ENCODE measurements at places on chromosomes 11 and 22. TPM values are rescaled to one million over a fixed set of nuclear protein-coding genes. Genes with fewer than 3 reads are reported as not detected.
A peak's percentile ranks its signal among the peaks of the same experiment; 100 is the strongest.

The OR8D4 gene
- not detected for total RNA-seq

The OR5P2 gene
- total RNA-seq = not detected

The SPI1 gene
- total RNA-seq = 44.4 TPM

The ME3 gene
- 62.5 TPM for total RNA-seq

The BCO2 gene
- total RNA-seq = 7.2 TPM

GRCh38 chr11:65573391-65574079 is 1.2 kb downstream of the FAM89B start:
- peak overlapping the region; percentile 96 for H3K27ac ChIP-seq
- H3K36me3 ChIP-seq = no peaks in the 10 kb centered on the region
- no peaks in the 10 kb centered on the region for H3K27me3 ChIP-seq
- no peak for DNase-seq
- peaks cover 62% of the 10 kb centered on the region for H3K4me1 ChIP-seq
- H3K4me3 ChIP-seq = peak overlapping the region; percentile 93

GRCh38 chr22:44369293-44369661 is 56.5 kb upstream of the SHISAL1 start:
- H3K36me3 ChIP-seq = no peaks in the 10 kb centered on the region
- H3K27ac ChIP-seq = no peak overlapping the region
- H3K4me1 ChIP-seq = peaks cover 4% of the 10 kb centered on the region
- DNase-seq = no peak
- H3K27me3 ChIP-seq = no peaks in the 10 kb centered on the region

DNA sequence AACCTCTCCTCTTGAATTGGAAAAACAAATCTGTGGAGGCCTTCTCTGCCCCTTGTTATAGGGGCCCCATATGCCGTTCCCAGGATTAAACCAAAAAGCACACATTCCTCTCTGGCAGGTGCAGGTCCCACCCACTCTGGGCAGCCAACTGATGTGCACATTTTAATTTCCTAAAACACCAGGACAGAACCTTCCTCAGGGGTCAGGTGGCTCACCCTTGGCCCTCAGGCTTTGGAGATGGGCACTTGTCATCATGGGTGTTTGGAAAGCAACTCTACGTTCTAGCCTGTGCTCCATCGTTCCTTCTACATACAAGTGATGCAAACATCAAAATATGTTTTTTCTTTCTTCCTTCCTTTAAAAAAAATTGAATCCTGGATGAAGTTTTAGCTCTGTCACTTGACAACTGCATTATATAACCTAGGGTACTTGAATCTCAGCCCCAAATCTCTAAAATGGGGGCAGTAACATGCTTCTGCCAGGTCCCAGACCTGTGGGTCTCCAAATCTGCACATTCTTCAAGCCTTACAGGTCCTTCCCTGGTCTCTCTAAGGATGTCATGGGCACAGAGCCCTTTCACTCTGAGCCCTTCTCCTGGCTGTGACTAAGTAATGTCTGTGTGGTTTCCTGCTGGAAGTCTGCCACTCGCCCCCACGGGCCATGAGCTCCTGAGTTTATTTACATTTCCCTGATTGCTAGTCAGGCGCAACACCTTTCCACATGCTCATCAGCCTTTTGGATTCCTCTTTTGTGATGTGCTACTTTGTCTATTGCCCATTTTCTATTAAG is 43.8 kb downstream of the KCNQ1OT1 start:
- H3K27ac ChIP-seq = no peak overlapping the region
- H3K4me1 ChIP-seq = no peaks in the 10 kb centered on the region
- H3K4me3 ChIP-seq = no peak overlapping the region
- H3K27me3 ChIP-seq = no peaks in the 10 kb centered on the region
- no peaks in the 10 kb centered on the region for H3K36me3 ChIP-seq

DNA sequence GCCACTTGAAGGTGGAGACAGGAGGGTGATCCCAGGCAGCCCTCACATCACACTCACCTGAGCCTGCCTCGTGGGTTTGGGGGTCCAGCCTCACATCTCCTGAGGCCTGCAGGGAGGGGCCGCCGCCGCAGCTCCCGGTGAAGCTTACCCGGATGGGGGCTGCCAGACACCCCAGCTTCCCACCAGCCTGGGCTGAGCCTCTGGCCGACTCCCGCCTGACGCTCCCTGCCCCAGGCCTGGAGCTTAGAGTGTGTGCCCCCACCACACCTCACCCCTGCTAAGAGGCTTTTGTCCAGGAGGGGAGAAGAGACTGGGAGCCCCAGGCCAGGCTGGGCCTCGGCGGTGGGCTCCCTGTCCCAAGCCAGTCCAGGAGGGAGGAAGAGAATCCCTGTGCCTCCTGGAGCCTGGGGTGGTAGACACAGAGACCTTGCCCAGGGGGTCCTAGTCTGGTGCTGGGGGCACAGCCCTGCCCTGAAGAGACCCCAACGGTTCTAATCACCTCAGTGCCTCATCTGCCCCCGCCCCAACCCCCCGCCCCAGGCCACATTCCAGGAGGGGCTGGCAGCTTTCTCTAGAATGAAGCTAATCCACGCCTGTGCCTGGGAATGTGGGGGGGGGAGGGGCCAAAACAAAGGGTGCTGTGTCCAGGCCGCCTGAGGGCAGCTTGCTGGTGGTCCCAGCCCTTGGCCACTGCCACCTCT is at the start of gene SLC16A8:
TSS of gene SLC16A8 (minus strand) at position 254 of the 701 bp plus-strand sequence. CDS start 1,311 bp downstream, outside the sequence.
- H3K4me3 ChIP-seq = no peak within 1 kb of the TSS
- H3K36me3 ChIP-seq = no peaks in the 10 kb centered on the region
- peaks cover 36% of the 10 kb centered on the region for H3K4me1 ChIP-seq
- no peak for DNase-seq
- H3K27ac ChIP-seq = no peak within 1 kb of the TSS
- no peaks in the 10 kb centered on the region for H3K27me3 ChIP-seq

DNA sequence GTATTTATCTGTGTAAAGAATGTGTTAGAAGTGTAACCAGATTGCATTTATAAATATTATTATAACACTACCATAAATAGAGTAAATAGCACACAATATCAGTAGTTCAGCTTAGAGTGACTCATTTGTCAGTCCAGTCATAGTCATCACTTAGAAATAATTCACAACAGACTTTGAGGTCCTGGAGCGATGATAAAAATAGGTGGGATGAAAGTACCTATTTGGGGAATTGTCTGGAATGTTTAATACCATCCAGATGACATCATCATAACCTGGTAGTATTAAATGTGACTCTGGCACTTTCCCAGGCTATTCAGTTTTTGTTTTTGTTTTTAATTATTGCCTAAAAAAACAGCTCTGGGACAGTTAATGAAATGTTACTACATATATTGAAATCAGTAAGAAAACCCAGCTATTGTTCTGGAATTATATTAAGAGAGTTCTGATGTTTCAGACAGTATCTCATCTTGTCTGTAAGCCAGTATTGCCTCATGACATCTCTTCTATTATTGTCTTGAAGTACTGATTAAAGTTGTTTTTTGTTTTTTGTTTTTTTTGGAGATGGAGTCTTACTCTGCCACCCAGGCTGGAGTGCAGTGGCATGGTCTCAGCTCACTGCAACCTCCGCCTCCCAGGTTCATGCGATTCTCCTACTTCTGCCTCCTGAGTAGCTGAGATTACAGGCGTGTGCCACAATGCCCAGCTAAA is 74.8 kb downstream of the SIK2 start:
- no peak for DNase-seq
- peaks cover 5% of the 10 kb centered on the region for H3K36me3 ChIP-seq
- H3K27ac ChIP-seq = no peak overlapping the region
- H3K27me3 ChIP-seq = no peaks in the 10 kb centered on the region
